ENCODE measurements at places on chromosomes 13 and 19.

- no peak for DNase-seq
Observed at GRCh38 chr19:6572217-6572616, 18.7 kb downstream of the CD70 start.

- DNase-seq = no peak
Observed at GRCh38 chr13:43431290-43431716, 355.5 kb downstream of the ENOX1 start.

GRCh38 chr13:73602295-73602694 lies 531.9 kb downstream of the KLF12 start:
- no peak for DNase-seq

GRCh38 chr19:10667867-10668266 lies 13.7 kb downstream of the ILF3 start:
- DNase-seq = no peak

GRCh38 chr19:52542984-52543664 lies 15.7 kb downstream of the ZNF808 start:
- DNase-seq = no peak

DNA sequence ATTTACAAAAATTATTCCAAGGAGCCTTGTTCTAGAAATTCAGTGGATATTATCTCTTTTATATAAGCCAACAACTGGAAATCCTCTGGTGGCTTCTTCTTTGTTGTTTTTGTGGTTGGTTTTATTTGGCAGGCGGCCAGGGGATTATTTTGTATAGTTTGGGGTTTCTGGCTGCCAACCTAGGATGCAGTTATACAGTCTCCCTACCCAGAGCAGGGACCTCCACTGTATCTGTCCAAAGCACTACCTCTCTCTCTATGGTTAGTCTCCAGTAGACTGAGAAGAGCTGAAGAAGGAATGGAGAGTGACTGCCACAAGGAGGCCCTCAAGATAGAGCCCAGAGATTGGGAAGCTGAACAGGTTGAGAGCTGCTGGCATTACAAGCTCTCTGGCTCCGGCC lies 80.2 kb downstream of the ZAR1L start:
- no peak for DNase-seq

- DNase-seq = no peak
Observed at GRCh38 chr19:33878910-33879810, 82.5 kb downstream of the KCTD15 start.

- DNase-seq = no peak
Observed at GRCh38 chr19:10686661-10687517, 14.3 kb upstream of the QTRT1 start.

DNA sequence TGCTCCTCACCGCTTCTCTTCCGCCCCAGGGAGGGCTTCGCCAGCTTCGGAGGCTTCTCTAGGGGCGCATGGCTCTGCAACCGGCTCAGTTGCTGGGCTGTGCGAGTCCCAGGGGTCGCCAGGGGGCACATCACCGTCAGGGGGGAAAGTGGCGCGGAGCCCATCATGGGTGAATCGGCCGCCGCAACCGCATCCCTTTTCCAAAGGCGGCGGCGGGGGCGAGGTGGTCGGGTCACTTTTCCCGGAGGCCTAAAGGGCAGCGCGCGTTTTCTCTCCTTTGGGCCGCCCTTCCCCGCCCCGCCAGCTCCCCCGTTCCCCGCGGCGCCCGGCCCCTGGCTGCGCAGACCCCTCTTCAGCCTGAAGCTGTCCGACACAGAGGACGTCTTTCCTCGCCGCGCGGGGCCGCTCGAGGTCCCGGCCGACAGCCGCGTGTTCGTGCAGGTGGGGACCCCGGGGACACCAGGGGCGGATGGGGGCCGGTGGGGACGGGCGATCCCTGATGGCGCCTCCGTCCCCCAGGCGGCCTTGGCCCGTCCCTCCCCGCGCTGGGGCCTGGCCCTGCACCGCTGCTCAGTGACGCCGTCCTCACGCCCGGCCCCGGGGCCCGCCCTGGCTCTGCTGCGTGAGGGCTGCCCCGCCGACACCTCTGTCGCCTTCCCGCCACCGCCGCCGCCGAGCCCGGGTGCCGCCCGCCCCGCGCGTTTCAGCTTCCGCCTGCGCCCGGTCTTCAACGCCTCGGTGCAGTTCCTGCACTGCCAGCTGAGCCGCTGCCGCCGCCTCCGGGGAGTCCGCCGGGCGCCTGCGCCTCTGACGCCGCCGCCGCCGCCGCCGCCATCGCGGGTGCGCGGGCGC lies 1.7 kb downstream of the TGFBR3L start:
- peak; percentile 55 for DNase-seq

GRCh38 chr13:111550062-111550461 lies 229.6 kb downstream of the TEX29 start:
- DNase-seq = no peak

All from NCI-H2171 (cell line).